Sigmoid colon (tissue), 7 donors: ENCODE measurements at places on chromosomes 3 and 15. TPM values are rescaled to one million over a fixed set of nuclear protein-coding genes. Genes with fewer than 3 reads are reported as not detected.

The COPB2 gene
- 73.7 TPM for total RNA-seq

The TNFAIP8L3 gene
- 7.9 TPM for total RNA-seq

The GOLGA8Q gene
- 1.5 TPM for total RNA-seq

The CNTN4 gene
- total RNA-seq = 10.0 TPM

The ACTC1 gene
- total RNA-seq = 0.36 TPM

The CHRNB4 gene
- 0.33 TPM for total RNA-seq

The ITPKA gene
- 1.4 TPM for total RNA-seq

The CHRM5 gene
- not detected for total RNA-seq

The AGTR1 gene
- 54.5 TPM for total RNA-seq
